ENCODE measurements at places on chromosomes 2 and 18. TPM values are rescaled to one million over a fixed set of nuclear protein-coding genes. Genes with fewer than 3 reads are reported as not detected.

DNA sequence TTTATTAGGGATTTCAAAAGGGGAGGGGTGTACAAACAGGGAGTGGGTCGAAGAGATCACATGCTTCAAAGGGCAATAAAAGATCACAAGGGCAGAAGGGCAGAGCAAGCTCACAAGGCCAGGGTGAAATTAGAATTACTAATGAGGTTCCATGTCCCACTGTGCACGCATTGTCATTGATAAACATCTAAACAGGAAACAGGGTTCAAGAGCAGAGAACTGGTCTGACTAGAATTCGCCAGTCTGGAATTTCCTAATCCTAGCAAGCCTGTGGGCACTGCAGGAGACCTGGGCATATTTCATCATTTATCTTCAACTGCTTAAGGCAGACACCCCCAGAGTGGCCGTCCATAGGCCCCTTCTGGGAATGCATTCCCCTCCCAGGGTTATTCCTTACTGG is 408.2 kb downstream of the ZNF804A start:
- DNase-seq: no peak

The LONRF2 gene
- 0.83 TPM for polyA plus RNA-seq

The RTN4 gene
- polyA plus RNA-seq: 652 TPM

GRCh38 chr18:13261661-13262357 is 43.2 kb downstream of the LDLRAD4 start:
- no peak for DNase-seq

DNA sequence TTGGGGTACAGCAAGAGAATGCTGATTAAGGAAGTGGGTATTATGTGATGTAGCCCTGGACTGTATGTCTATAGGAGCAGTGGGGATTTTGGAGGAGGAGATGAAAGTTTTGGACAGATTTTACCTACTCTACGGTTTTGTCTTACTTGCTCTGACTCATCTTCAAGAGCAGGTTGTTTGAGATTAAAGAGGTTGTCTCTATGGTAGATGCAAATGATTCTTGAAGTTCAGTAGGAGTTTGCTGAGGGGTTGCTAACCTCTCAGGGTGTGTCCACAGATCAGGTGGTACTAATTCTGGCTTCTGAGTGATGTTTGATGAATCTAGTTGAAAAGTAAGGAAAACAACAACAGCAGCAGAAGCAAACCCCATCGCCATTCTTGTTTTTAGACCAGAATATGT is 9.7 kb upstream of the SERPINB12 start:
- DNase-seq: no peak

Measured in AG04450 (cell line).